ENCODE measurements at places on chromosomes 7 and 10.

DNA sequence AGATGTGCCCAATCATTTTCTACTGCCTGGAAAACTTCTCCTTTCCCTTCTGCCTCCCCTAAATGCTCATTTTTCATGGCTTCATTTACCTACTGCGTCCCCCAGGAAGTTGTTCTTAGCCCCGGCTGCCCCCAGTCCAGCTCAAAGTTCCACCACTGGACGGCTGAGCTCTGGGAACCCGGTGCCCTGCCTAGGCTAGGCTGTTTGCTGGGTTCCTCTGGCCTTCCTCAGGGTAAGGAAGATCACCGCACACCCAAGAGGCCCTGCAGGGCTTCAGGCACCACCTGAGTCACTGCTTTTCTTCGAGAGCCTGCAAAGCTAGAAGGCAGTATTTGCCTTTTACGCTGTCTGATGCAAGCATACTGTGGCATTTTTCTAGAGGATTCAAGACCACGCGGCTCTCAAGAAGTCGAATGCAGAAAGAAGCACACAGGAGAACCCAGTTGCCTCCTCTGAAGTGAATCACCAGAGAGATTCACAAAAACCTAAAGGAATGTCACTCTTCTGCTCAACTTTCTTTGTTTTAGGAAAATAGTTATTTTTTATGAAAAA, 46.7 kb upstream of the ZMIZ1 start:
- DNase-seq, result no peak

DNA sequence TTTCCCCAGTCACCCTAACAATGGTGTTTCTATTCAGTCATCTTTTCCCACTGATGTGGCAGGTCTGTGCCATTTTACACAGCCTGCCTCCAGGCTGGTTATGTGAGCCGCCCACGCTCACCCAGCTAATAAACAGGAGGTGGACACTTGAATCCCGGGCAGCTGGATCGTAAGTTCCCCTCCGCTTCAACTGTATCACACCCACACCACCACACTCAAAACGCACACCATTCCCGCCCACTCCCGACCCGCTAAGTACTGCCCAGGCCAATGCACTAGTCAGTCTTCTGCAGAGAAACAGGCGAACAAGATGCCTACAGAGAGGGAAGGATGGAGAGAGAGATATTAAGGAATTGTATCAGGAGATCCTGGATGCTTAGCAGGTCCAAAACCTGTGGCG, 38.9 kb upstream of the PFKP start:
- DNase-seq, result no peak

DNA sequence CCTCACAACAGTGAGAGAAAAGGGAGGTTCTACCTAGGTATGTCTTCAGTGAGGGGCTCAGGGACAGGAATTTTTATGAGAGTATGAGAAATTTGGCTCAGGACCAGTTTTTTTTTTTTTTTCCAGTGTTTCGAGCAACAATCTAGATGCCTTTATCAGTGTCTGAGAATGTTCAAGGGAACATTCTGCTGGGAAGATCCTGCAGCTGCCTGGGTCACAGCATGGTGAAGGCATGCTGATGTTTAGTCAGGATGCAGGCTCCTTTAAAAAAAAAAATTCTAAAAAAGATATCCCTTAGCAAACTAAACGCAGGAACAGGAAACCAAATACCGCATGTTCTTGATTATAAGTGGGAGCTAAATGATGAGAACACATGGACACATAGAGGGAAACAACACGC, 31.0 kb downstream of the SBDS start:
- DNase-seq, result no peak

DNA sequence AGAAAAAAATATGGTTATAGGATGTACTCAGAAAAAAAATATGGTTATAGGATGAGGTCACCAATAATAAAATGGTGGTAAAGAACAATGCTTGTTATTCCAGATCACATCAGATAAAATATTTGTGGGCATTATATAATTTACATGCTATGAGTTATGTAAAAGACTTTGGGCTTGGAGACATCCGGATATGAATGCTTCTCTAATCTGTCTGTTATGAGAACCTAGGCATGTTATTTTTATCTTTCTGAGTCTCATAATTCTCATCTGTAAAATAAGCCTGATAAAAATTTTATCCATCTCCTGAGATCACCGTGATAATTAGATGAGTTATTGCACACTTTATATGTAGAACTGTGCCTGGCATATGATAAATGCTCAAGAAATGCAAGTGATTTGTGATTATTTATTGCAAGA, 37.8 kb downstream of the DKK1 start:
- no peak for DNase-seq

GRCh38 chr7:137335814-137336213, 7.7 kb downstream of the PTN start:
- DNase-seq, result no peak

DNA sequence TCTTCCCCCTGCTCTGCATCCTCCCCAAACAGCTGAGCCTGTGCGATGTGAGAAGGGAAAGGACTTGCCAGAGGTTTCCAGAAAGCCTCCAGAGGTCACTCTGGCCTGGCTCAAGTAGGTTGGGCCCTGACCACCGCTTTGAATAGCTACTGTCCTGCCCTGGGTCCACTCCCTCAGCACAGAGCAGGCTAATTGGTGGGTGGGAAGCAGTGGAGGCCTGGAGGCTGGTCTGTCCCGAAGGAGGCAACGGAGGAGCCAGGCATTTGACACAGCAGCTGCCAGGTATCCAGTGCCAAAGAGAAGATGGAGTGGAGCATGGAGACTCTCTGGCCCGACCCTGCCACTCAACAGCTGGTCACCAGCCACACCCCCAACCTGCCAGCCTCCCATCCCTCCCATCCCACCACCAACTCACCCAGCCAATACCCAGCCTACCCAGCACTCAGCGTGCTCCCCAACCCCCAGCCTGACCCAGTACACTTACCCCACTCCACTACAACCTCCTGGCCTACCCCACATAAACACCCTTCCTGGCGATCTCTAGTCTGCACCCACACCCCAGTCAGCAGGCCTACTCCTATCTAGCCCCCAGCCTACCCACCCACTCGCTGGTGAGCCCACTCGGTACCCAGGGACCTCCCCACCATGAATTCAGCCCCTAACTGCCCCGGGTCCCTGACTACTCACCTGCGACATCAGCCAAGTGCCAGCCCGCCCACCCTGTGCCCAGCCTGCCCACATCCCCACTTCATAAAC, 64.6 kb upstream of the COL13A1 start:
- no peak for DNase-seq

DNA sequence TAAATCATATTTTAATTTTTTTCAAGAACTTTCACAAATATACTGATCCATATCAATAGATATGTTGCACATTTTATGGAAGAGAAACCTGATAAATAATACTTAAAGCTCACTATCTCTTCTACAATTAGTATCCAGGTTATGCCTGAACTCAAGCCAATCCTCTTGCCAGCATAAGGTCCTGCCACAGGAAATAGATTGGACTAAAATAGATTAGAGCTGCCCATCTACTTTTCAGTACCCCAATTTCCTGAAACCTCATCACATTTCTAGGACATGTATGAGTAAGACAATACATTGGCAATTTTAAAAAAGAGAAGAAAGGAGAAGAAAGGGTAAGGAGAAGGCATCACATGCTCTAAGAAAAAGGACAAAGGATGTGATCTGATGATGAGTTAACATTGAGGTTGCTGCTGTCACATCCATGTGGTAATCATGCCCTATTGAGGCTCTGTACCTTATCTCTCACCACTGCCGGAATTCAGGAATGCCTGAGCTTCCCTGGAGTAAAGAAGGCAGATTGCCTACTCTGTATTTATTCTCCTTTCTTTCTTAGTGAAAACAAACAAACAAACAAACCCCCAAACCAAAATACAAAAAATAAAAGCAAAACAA, 199.7 kb downstream of the ANK3 start:
- no peak for DNase-seq

- DNase-seq, result no peak
These were observed 85.9 kb downstream of the CD36 start for GRCh38 chr7:80724249-80724871.

DNA sequence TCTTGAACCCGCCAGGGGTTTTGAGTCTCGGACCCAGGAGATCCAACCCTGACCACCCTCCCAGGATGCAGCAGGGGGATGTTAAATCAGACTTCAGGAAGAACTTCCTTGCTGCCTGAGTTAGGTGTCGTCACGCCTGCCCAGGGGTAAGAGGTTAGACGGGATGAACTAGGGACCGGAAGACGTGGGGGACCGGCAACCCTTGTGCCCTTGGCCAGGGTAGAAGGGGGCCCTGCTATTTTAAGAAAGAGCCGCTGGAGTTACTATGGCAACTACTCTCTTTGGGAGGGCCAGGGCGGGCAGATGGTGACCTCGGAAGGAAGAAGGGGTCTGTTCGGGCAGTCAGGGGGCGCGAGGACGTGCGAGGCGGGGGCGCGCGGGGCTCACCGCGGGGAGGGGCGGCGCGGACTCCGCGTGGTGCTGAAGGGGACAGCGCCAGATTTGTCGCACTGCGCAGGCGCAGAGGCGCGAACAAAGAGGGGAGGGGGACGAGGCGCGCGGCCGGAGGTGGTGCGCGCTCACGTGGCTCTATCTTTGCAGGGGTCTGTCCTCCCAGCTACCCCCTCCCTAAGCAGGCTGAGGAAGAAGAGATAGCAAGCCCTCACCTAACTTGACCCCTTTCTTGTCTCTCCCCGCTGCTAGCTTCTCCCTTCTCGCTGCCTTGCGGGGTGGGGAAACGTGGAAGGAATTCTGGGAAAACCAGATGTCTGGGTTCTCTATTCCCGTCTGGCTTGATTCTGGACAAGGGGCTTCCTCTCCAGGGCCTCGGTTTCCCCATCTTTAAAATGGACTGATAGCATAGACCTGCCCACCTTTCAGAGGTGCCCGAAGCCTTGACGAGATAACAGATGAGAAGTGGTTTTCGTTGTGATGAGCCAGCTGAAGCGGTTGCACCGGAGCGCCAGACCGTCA, 940 bp upstream of the PSD start:
- peak; percentile 52 for DNase-seq

DNA sequence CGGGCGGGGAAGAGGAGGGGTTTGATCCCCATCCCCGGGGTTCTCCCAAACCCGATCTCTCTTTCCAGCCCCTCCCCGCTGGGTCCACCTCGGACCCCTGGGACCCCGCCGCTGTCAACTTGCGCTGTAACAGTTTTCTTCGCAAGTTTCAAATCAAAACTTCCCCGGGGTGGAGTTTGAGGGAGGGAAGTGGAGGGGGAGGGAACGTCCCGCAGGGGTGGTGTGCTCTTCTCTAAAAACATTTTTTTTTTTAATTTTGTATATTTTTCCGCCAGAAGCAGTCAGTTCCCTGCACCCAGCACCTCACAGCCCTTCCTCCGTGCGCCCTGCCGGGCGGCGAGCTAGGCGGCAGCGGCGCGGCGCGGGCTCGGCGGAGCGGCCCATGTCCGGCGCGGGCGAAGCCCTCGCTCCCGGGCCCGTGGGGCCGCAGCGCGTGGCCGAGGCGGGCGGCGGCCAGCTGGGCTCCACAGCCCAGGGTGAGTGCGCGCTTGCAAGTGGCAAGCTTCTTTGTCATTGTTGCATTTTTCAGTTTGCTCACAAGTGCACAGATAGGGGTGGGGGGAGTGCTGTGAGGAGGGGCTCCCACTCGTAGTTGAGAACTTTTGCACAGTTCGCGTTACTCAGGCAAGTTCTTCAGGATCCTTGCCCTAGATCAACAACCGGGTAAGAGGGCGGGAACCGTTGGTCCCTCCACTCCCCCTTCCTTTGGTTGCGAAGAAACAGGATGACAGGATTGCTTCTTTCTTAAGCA, 933 bp downstream of the MDFIC start:
- DNase-seq, result peak; percentile 10

GRCh38 chr10:71266147-71266917, 52.7 kb upstream of the SLC29A3 start:
- DNase-seq, result no peak

DNA sequence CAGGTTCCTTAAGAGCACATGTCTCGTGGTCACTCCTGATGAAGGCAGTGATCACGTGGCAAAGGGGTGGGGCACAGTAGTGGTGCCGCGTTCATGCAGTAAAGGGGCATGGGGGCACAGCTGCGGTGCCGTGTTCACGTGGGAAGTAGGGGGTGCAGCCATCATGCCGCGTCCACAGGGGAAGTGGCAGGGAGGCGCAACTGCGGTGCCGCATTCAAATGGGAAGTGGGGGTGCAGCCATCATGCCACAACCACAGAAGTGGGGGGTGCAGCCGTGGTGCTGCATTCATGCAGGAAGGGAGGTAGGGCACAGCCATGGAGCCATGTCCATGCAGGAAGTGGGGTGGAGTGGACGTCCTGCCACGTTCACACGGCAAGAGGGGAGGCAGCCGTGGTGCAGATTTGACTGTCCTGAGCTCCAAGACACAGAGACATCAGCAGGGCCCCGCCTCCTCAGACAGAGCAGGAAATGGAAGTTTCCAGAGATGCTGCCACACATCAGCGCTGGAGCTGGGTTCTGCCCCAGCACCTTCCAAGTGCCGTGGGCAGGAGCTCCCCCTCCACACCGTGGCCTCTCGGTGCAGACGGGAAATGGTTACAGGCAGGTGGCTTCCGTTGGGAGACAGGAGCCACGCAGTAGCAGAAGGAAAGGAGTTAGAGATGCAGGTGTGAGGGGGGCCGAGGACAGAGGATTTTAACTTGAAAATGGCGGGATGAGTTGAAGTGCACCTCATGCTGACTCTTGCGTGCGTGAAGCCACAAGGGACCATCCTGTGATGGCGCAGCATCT, 95.0 kb upstream of the DDC start:
- DNase-seq, result peak; percentile 21

GRCh38 chr10:98262571-98262970, 5.4 kb downstream of the LOXL4 start:
- DNase-seq, result no peak

DNA sequence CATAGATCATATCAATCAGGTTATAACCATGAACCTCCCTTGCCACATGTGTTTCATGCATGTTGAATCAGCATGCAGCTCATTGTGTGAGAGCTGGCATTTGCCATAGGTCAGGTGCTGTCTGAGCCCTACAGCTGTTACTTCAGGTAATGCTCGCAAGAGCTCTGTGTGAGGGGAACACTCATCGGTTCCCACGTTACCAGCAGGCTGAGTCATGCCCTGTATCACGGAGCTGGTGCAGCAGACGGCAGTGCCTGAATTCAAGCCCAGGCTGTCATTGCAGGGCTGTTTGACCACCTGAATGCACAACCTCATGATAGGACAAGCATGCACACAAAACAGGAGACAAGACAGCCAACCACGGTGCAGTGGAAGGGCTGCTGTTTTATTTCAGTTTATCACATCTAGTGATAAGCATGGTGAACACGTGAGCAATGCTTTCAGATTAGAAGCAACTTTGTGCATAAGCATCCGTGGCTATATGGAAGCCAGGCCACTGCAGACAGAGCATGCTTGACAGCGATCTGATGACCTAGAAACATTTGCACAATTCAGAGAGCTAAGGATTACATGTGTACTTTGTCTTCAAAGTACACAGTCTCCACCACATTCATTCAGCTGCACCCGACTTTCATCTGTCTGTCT, 56.4 kb upstream of the PFKP start:
- no peak for DNase-seq

- no peak for DNase-seq
These were observed 1.5 kb downstream of the LIPK start for GRCh38 chr10:88707429-88708155.

- no peak for DNase-seq
These were observed 113.7 kb downstream of the SFMBT2 start for GRCh38 chr10:7297094-7297493.

DNA sequence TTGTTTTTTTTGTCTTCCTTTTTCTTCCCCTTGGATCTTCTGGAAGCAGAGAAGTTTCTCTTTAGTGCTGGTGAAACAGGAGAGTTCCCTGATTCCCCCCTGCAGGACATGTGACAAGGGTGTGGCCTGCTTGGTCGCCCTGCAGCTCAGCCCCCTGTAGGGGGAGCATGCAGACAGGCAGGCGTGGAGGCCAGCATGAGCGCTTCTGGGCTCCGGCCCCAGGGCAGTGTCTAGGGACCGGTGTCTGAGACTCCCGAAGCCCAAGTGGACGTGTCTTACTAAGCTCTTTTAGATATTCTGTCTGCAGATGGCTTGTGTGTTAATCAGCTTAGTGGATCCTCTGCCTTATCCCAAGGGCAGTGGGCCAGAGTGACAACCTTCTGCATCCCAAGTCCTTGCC, 26.1 kb downstream of the PRSS58 start:
- no peak for DNase-seq

All from stimulated activated CD8-positive, alpha-beta memory T cell treated with anti-CD3 and anti-CD28 coated beads, Interleukin-7, amount 100 ng/mL, for 1 hour (primary cell).